ENCODE measurements at places on chromosomes 16 and 17. TPM values are rescaled to one million over a fixed set of nuclear protein-coding genes. Genes with fewer than 3 reads are reported as not detected.

- DNase-seq = no peak
These were observed 90.5 kb upstream of the IRX6 start for GRCh38 chr16:55233464-55233863.

DNA sequence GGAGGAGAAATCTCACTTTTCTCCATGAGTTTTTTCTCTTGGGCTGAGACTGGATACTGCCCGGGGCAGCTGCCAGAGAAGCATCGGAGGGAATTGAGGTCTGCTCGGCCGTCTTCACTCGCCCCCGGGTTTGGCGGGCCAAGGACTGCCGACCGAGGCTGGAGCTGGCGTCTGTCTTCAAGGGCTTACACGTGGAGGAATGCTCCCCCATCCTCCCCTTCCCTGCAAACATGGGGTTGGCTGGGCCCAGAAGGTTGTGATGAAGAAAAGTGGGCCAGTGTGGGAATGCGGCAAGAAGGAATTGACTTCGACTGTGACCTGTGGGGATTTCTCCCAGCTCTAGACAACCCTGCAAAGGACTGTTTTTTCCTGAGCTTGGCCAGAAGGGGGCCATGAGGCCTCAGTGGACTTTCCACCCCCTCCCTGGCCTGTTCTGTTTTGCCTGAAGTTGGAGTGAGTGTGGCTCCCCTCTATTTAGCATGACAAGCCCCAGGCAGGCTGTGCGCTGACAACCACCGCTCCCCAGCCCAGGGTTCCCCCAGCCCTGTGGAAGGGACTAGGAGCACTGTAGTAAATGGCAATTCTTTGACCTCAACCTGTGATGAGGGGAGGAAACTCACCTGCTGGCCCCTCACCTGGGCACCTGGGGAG is 19.1 kb downstream of the NGFR start:
- no peak for DNase-seq

- peak; percentile 38 for DNase-seq
These were observed 66.6 kb upstream of the AXIN2 start for GRCh38 chr17:65627891-65628643.

DNA sequence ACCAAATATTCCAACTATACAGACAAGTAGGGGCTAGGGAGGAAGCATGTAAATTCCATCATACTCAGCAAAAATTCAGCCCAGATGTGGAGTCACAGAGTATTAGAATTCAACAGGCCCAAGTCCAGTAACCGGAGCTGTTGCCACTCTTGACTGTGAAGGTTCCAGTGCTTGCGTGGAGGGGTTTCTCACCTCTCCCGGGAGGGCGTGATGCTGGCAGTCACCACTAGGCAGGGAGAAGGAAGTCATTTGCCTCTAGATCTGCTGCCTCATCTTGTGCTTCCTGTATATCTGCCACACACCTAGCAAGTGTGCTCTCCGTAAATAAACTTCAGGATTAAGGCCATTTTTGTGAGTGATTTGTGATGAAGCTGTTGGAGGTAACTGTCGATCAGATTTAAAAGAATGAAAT is 1.0 kb upstream of the CKLF start:
- DNase-seq = peak; percentile 73

GRCh38 chr17:59121901-59122480 is 15.3 kb upstream of the TRIM37 start:
- DNase-seq = no peak

GRCh38 chr16:55113210-55113609 is 182.5 kb downstream of the IRX5 start:
- DNase-seq = no peak

The MARVELD3 gene
- total RNA-seq = 10.5 TPM
